ENCODE measurements at places on chromosomes 3 and 15.

DNA sequence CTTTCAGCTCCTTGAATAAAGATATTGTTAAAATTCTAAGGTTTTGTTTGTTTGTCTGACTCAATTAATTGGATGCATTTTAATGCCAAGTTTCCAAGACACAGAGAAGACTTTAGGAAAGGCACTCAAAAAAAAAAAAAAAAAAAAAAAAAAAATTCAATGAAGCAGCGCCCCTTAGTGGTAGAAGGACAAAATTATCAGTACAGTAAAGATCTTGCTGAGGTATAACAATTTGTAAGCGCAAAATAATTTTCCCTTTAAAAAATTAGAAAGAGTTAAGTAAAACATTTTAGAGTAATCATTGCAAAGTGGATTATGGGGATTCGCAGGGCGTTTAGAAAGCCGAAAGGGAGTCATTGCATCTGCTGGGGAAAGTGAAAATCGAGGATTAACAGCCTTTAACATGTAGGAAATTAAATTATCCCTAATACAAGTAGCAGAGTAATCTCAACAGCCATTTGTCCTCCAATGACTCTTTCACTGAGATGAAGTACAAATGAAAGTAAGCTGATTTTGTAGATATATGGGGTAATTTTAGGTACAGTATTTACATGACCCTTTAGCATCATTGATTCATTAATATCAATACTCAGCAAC is 5.8 kb upstream of the DIS3L start:
- no peak for DNase-seq

DNA sequence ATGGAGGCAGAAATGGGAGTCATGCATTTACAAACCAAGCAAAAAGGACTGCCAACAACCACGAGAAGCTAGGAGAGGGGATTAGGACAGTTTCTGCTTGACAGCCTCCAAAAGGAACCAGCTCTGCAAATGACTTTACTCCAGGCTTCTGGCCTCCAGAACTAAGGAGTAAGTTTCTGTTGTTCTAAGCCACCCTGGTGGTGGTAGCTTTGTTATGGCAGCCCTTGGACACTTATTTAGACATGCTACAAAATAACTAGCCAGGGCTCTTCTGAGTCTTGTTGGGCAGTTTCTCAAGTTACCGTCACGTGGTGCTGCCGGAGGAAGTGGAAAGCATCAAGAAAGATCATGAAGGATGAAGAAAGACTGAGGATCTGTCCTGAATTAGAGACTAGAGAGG is 386.5 kb downstream of the LRTM1 start:
- DNase-seq: no peak

DNA sequence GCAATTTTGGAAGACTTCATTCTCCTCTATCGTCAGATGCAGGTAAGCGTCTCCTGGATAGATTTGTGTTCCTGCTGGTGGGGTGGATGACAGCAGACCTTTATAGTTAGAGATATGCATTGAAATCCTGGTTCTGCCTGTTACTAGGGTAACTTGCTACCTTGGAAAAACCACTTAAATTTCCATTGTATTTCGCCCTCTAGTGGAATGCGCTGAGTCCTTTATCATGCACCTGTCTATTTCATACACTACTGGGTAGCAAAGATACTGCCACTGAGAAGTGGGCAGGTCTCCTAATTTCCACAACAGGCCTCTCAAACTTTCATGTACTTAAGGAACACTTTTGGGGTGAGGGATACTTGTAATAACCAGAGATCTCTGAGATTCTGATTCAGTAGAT is 209.5 kb upstream of the SUCLG2 start:
- DNase-seq: no peak

GRCh38 chr15:29835301-29835700 is 13.0 kb upstream of the TJP1 start:
- DNase-seq: no peak

DNA sequence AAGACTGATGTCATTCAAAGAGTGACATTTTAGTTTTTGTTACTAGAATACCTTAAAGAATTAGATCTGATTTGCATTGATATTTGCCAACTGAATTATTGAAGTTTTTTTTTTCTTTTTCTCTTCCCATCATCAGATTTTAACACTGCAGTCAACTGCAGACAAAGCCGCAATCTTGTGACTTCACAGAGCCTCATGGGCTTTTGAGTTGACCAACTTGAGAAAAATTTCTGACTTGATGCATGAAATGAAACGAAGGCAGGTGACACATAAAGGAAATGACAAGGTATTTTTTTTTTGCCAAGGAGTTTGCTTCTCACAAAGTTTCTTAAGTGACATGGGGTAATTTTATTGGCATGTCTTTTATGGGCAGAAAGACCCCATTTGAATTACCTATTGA is 383.7 kb downstream of the GAP43 start:
- no peak for DNase-seq

- no peak for DNase-seq
Measured at GRCh38 chr3:108091498-108092250, 843 bp upstream of the CD47 start.

- no peak for DNase-seq
Measured at GRCh38 chr3:143203848-143204247, 84.3 kb downstream of the CHST2 start.

DNA sequence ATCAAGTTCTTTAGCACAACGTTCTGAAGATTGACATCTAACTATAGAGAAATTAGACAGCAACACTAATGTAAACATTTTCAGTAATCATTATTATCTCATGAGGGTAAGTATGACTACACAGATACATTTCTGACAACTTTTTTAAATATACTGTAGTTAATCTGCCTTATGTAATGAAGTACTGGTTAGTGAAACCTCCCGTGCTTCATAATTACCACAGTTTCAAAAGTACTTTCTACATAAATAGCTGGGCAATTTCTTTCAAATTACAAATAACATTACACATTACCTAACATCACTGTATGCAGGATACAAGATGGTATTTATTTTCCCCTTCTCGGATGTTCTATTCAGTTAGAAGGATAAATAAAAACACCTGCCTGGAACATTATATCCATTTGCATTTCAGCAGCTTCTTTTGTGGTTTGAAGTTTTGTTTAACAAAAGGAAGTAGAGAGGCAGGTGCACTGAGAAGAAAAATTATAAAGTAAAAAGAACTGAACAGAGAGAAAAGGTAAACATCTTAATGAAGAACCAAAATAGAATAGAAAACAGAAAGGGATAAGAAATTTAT is 1241.5 kb upstream of the GBE1 start:
- DNase-seq: no peak

GRCh38 chr3:188283347-188283746 is 129.4 kb downstream of the LPP start:
- DNase-seq: no peak

GRCh38 chr3:107682580-107682979 is 159.8 kb downstream of the BBX start:
- DNase-seq: no peak

- DNase-seq: no peak
Measured at GRCh38 chr3:189554868-189555557, 76.2 kb upstream of the TP63 start.

- no peak for DNase-seq
Measured at GRCh38 chr15:27361438-27361837, 390.5 kb downstream of the GABRG3 start.

DNA sequence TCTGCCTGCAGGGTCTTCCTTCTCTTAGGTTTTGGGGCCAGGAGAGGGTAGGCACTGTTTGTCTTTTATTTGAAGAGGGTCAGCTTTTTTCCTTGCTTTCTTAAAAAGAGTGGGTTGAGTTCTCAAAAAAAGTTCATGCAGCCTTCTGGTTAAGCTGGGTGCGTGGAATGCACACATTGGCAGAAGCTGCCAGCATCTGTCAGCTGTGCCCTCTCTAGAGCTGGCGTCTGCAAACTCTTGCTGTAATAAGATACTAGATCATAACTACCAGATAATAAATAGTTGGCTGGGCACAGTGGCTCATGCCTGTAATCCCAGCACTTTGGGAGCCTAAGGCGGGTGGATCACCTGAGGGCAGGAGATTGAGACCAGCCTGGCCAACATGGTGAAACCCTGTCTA is 373.4 kb downstream of the OCA2 start:
- no peak for DNase-seq

DNA sequence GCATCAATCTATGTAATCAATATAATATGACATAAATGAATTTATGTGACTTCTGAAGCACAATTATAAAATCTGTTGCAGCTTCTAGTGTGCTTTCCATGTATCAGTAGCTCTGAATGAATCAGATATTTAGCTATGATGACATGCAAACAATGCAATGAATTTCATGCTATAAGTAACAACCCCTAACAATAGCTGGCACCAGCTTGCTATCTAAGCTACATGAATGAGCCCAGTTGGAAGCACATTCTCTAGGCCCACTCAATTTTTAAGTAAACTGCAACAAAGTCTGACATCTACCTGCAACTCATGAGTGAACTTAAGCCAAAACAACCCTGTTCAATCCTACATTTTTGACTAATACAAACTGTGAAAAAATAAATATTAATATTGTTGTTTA is 507.3 kb upstream of the ROBO1 start:
- no peak for DNase-seq

DNA sequence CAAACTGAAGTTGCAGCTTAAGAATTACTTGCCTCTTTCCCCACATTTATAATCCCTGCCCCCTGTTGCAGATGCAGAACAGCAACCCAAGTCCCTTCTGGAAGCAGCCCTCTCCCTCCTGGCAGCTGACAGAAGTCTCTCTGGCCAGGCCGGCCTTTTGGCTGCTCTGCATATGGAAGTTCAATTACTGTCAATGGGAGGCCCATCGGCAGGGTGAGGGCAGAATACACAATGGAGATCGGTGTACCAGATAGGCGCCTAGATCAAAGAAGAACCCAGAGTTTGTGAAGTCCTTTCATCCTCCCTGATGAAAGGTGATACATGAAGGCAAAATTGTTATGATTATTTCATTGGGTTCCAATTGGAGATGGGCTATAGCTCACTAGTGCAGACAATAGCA is 327.9 kb upstream of the CTNNB1 start:
- DNase-seq: no peak

- no peak for DNase-seq
Measured at GRCh38 chr15:81516012-81516411, 142.0 kb upstream of the TMC3 start.

- no peak for DNase-seq
Measured at GRCh38 chr3:140292170-140292569, 357.2 kb downstream of the CLSTN2 start.

DNA sequence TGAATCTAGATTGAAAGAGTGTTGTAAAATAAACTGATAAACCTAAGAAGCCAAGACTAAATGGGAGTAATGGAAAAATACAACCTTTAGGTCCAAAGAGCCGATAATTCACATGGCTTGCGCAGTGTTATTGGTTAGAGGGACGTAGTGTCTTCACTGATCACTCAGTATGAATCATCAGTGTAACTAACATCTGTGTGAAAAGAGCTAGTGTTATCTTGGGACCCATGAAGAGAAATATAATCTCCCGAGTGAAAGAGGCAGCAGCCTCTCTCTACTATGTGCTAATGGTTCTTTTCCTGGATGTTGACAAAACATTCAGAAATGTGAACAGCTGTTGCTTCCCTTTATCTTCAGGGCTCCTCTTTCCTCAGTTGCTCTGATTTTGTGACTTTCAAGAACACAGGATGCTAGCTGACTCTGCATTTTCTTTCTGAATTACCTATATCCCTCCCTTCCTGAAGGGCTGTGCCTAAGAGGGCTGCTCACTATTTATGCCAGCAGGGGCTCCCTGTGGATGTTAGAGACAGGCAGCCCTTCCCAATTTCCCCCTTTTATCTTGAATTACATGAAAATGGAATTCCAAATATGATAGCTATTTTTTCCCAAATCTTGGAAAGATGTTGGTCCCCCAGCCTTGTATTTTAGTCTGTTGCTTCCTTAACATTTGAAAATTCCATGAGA is 128.8 kb downstream of the GRM7 start:
- DNase-seq: no peak

GRCh38 chr15:91431041-91431715 is 331.1 kb downstream of the SV2B start:
- DNase-seq: no peak

GRCh38 chr15:92801774-92802464 is 98.2 kb upstream of the CHD2 start:
- DNase-seq: no peak

- DNase-seq: no peak
Measured at GRCh38 chr3:60456180-60456579, 795.1 kb downstream of the FHIT start.

DNA sequence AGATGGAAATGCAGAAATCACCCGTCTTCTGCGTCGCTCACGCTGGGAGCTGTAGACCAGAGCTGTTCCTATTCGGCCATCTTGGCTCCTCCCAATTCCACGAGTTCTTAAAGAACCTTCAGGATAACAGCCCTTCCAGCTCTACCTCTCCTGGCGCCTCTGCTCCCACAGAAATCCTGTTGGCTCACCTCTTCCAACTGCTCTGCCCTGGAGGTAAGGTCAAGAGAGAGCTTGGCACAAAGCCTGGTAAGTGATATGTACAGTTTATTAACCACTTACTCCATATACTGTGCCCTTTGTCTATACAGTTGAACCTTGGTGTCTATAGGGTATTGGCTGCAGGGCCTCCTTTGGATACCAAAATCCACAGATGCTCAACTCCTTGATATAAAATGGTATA is 17.8 kb upstream of the FGF12 start:
- DNase-seq: no peak

DNA sequence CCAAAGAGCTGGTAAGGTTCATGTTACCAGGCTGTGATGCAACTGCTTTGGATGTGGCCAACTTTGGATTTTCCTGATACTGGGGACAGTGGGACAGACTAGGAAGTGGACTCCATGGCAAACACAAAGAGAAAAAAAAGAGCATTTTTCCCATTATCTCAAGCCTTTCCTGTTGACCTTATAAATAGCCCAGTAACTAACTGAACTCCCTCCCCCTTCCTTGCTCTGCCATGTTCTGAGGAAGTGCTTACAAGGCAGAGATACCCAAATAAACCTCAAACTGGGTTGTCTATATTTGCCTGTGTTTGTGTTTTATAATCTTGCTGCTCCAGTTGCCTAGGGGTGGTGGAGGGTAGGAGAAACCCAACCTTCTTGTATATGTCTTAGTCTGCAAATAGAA is 27.3 kb upstream of the SLC9A9 start:
- DNase-seq: no peak

DNA sequence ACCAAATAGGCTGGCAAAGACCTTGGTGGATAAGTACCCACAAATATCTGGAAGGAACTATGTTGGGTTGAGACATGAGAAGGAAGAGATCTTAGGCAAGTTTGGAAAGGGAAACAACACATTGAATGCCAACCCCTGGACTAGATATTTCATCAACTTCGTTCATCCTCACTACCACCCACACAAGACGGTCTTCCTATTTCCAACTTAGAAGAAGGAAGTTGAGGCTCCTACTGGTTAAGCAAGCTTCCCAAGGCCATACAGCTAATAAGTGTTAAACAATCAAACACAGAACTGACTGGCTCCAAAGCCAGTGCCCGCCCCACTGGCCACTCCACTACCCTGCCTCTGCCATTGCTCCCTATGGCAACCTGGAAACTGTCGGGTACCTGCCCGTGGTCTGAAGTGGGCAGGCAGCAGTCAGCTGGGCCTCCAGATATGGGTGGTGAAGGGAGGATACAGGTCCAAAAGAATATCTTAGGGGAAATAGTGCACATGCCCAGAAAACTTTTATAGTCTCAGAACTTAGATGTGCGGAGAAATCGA is 94.9 kb downstream of the LIPC start:
- no peak for DNase-seq

- DNase-seq: no peak
Measured at GRCh38 chr3:150344079-150344759, 63.9 kb upstream of the TSC22D2 start.

- DNase-seq: no peak
Measured at GRCh38 chr15:31477851-31478701, 151.4 kb downstream of the KLF13 start.
